Posterior vena cava (tissue), 2 donors: ENCODE measurements at places on chromosomes 6 and 20. TPM values are rescaled to one million over a fixed set of nuclear protein-coding genes. Genes with fewer than 3 reads are reported as not detected.

GRCh38 chr6:53611889-53612288 is 53.7 kb downstream of the KLHL31 start:
- no peak for DNase-seq

- peak; percentile 54 for DNase-seq
Measured at GRCh38 chr6:94511502-94512088, 1065.7 kb upstream of the MANEA start.

DNA sequence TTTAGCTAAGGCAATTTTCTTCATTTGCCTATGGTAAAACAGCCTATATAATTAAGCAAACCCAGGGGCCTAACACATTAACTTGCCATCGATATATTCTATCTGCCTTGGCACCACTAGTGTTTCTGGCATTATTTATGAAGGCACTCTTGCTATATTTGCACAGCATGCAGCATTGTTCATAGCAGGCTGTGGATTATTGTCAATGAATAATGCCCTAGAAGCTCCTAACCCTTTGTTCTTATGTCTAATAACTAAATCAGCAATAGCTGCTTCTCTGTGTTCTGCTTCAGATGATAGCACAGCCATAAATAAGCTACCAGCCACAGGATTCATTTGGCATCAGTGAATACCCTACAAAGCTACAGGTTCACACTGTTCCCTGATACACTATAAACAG is 254.8 kb upstream of the STXBP5 start:
- DNase-seq: no peak

DNA sequence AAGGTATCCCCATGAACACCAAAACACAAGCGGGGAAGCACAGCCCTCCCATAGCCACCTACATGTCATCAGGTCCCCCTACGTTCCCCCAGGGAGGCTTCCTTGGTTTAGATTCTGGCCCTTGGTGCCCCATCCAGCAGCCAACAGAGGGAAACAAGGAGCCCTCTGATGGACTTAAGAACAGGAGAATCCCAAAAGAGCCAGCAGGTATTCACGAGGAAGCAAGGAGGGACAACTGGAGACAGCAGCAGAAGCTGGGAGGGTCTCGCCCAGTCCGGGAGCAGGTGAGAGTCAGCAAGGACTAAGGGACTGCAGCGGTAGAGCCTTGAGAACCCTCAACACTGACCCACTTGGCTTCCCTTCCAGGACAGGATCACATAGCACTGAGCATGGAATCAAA is 58.4 kb upstream of the TOP1 start:
- DNase-seq: no peak

GRCh38 chr6:26576929-26577719 is 19.6 kb upstream of the ABT1 start:
- DNase-seq: no peak

GRCh38 chr6:125312478-125312877 is 10.7 kb upstream of the HDDC2 start:
- no peak for DNase-seq

DNA sequence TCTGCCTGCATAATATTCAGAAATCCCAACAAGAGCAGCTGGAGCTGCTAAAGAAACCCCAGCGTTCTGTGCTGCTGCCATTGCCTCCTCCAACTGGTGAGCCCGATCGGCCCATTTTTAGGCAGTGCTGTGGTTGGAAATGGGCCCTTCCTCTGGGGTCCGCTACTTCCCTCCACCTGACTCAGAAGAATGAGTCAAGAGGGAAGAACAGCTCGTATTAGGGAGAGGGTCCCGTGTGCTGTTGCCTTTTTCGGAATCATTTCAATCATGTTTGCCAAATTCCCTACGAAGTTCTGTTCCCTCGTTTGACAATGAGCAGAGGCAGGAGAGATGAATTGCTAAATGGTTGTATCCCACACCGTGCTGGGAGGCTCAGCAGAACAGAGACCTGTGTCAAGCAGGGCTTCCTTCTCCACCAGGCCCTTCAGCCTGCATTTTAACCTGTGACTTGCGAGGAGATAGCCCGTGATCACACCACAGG is 38.4 kb downstream of the THBS2 start:
- DNase-seq: no peak

GRCh38 chr6:141484711-141485110 is 648.0 kb upstream of the GJE1 start:
- no peak for DNase-seq

GRCh38 chr6:138428944-138429598 is 25.0 kb downstream of the HEBP2 start:
- no peak for DNase-seq

DNA sequence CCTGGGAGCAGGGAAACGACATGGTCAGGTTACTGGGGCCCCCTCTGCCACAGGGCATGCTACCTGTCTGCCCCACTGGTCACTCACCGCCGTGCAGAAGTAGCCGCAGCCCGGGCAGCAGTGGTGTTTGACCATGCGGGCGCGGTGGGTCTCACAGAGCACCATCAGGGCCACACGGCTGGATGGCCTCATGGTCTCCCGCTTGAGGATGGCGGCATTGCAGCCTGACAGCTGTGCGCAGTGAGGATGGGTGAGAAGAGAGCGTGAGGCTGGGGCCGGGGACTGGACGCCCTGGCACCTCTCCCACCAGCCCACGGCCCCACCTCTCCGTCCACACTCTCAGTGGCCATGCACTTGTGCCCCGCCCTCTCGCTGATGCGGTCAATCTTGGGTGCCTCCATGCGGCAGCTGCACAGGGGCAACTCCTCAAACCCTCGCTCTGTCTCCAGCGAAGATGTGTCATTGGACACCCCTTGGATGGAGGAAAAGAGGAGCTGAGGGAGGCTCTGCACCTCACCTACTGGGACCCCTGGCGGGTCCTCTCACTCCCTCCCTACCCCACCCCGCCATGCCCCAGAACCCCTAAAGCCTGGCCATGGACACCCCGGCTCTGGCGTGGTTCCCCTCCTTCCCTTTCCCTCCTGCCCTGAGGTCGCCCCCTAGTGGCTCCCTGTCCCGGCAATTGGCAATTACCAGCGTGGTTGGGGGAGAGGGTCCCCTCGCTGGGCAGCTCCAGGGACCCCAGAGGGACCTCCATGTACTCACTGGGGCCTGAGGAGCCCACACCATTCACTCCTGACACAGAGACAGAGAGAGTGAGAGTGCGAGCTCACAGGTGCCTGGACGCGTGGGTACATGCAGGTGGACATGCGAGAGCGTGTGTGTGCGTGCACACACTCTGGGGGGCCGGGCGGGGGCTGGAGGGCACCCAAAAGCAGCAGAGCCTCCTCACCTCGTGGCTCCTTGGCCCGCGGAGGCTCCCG is 8.9 kb downstream of the EHMT2 start:
- DNase-seq: no peak

- DNase-seq: no peak
Measured at GRCh38 chr20:46333161-46333991, 25.1 kb upstream of the CDH22 start.

Gene SPINT4
- not detected for total RNA-seq

Gene TBXT
- total RNA-seq: not detected

Gene CYP39A1
- 3.7 TPM for total RNA-seq

Gene FRK
- 5.1 TPM for total RNA-seq

Gene NECAB3
- 25.5 TPM for total RNA-seq

Gene FAM162B
- 3.9 TPM for total RNA-seq

Gene TAAR2
- not detected for total RNA-seq
